Left forelimb (tissue), 1 donor: ENCODE measurements at places on chromosomes 11 and 22.

- DNase-seq = no peak
Measured at GRCh38 chr11:129210831-129211181, 18.7 kb upstream of the ARHGAP32 start.

DNA sequence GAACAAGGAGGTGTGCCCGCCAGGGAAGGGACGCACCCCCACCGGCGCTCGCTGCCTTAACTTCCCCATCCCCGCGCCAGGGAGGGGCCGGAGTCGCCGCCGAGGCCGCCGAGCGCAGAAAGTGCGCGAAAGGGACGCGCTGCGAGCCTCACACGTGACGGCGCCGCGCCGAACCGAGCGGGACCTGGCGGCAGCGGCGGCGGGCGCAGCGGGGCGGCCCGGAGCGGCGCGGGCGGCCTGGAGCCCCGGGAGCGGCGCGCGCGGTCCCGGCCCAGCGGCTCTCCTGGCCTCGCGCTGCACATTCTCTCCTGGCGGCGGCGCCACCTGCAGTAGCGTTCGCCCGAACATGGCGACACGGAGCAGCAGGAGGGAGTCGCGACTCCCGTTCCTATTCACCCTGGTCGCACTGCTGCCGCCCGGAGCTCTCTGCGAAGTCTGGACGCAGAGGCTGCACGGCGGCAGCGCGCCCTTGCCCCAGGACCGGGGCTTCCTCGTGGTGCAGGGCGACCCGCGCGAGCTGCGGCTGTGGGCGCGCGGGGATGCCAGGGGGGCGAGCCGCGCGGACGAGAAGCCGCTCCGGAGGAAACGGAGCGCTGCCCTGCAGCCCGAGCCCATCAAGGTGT, at the start of gene SORL1:
TSS of gene SORL1 (plus strand) at position 329 of the 623 bp plus-strand sequence. CDS start at position 347, 18 bp downstream.
- peak; percentile 81 for DNase-seq

- DNase-seq = no peak
Measured at GRCh38 chr11:44224867-44225501, 85.0 kb downstream of the ALX4 start.

DNA sequence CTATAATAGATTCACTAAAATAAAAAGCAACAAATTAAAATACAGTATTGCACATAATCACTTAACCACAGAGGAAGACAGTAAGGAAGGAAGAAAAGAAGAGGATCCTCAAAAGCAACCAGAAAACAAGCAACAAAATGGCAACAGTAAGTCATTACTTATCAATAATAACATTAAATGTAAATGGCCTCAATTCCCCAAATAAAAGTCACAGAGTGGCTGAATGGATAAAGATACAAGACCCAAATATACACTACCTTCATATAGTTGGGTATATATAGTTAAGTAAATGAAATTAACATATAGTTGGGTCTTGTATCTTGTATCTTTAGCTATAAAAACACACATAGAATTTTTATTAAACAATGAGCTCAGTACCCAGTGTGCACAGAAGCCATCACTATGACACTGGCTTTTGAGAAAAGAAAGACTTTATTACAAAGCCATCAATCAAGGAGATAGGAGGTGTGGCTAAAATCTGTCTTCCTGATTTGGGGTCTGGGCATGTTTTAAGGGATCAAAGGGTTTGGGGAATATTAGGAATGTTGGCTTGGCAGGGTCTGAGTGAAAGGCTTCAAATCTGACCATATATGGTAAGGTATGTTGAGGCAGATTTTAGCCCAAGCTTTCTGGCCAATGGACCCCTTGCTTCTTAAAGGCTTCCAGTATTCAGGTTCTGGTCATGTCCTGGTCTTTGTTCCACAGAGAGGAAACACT, 13.4 kb upstream of the GLYAT start:
- DNase-seq = no peak

DNA sequence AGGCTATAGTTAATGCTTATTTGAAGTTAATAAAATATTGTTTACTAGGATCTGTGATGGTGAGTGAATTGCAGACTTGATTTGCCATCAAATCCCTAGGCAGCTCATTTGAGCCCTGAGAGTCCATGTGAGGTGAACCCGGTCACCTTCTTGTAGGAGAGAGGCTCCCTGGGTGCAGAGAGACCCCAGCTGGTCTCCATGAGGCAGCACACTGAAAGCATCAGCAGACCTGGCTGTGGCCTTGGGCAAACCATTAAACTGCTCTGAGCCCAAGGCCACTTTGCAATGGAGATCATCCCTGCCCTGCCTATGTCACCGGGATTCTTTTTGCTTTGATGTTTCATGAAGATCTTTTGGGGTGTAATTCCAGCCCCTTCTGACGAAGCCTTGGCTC, 125.2 kb downstream of the MICAL2 start:
- DNase-seq = no peak

DNA sequence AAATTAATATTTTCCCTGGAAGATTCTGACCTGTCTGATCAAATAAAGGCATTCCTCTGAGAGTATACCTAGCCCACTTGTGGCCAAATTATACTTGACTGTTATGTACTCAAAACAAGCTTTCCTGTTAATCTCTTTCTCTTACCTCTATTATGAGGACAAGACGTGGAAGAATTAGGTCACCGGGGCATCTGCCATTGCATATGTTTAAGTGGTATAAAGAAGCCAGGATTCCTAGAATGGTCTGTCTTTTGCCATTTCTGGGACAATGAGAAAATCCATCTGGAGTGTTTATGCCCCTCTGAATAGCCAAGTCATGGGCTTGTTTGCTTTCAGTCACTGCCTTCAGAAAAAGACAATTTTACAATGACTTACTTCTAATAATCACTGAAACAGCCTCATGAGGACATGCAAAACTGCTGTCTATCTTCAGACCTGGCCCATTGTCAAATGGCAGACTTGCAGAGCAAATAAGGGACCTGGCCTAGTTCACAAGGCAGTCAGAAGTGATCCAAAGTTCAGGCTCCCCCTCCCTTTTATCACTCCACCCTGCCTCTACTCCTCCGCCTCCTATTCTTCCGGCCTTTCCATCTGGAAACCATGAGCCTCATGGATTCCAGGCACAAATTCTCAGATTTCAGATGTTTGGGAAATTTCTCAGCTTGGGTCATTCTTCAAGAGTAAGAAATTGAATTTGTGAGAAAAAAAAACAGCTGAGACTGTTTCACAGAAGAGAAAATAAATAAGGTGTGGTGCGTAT, 128.1 kb upstream of the LDLRAD3 start:
- DNase-seq = peak; percentile 72

- DNase-seq = no peak
Measured at GRCh38 chr11:67389477-67389876, 2.3 kb upstream of the RAD9A start.

GRCh38 chr11:63563201-63564055, at the start of gene PLAAT2:
Gene PLAAT2, minus strand, starts transcription at chr11:63563379. Its CDS starts 55 bp downstream, at chr11:63563324.
- DNase-seq = no peak

GRCh38 chr11:58576887-58577471, 1.3 kb upstream of the LPXN start:
- DNase-seq = no peak

GRCh38 chr22:44159221-44159620, 21.5 kb upstream of the PARVG start:
- DNase-seq = no peak

DNA sequence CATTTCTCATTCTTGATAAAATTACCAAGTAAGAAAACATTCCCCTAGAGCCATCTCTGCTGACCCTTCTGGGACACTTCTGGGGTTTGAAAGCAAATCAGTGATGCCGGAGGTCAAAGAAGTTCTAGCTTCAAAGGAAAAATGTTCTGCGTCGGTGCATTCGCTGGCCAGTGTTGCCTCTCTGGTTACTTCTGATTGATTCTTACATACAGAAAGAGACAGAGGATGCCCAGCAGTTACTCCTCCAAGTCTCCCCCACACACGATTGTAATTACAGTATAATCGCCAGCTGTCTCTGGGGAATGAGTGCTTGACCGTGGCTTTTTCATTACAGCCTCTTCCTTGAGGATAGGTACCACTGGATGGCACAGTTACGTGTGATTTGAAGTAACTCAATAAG, 150.9 kb downstream of the SNX19 start:
- no peak for DNase-seq

DNA sequence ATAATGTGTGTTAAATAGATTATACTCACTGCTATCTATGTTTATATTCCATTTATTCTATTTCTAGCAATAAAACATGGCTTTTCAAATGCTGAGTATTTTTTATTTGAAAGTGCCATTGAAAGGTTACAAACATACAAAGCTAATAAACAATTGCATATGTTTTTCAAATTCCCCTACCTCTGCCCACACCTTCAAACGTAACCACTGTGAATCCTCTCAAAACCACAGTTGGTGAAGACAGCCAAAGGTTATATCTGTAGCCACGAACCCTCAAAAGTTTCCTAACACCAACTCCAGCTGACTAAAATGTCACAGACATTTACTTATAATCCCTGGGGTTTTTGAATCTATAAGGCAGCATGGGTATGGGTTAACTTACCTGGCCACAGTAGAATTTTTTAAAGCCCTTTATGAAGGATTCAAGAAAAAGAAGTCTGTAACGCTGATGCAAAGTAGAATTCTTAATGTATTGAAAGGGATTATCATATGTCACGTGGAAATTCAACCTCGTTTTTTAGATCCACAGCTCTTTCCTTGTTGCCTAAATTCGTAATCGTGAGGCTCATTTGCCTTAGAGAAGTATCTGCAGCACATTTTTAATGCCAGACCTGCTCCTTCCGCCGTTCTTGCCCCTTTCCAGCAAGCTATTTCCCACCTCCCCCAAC, 122.5 kb upstream of the ZC3H12C start:
- no peak for DNase-seq

GRCh38 chr11:65654375-65655349, 8.1 kb downstream of the RELA start:
- peak; percentile 70 for DNase-seq

DNA sequence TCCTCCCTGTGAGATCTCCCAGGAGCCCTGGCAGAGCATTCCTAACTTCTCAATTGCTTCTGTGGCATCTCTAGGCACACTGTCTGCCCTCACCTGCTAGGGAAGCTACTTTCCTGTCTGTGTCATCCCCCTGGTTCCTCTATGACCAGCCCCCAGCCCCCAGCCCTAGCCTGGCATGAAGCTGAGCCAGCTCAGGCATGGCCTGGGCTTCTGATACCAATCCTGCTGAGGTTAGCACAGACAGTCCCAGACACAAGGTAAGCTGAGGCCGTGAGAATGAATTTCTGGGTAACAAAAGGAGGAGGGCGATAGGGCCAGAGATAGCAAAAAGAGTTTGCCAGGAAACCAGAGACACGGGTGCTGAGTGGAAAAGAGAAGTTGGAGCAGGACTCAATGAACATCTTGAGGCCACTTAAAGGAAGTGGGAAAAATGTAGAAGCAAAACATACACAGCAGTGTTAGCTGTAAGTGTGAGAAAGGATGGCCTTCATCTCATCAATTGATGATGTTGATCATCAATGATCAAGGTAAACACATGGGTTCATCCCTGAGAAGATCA, 87.6 kb upstream of the PICALM start:
- no peak for DNase-seq

GRCh38 chr11:69508974-69509373, 27.5 kb downstream of the LINC01488 start:
- DNase-seq = no peak

- no peak for DNase-seq
Measured at GRCh38 chr11:92789761-92790160, 179.7 kb upstream of the MTNR1B start.

GRCh38 chr11:6410695-6411430, 8.0 kb downstream of the APBB1 start:
- no peak for DNase-seq

GRCh38 chr11:12724301-12725054, 50.3 kb downstream of the TEAD1 start:
- no peak for DNase-seq

- DNase-seq = no peak
Measured at GRCh38 chr11:87304412-87304811, 266.7 kb downstream of the TMEM135 start.

DNA sequence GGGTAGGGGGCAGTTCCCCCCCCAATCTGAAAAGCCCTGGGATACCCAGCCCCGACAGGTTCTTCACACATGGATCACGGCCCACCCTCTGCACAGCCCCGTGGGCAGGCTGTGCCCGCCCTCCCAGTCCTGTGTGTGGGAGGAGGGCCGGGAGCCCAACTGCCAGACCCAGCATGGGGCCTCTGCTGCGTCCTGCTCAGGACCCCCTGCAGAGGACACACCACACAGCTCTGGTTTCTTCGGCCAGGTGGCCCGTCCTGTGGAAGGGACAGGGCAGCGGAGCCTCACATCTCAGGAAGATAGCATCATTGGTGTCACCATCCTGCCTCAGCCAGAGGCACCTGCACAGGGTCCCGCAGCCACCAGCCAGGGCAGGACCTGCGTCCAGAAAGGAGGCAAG, 396.0 kb downstream of the TBC1D22A start:
- DNase-seq = no peak

DNA sequence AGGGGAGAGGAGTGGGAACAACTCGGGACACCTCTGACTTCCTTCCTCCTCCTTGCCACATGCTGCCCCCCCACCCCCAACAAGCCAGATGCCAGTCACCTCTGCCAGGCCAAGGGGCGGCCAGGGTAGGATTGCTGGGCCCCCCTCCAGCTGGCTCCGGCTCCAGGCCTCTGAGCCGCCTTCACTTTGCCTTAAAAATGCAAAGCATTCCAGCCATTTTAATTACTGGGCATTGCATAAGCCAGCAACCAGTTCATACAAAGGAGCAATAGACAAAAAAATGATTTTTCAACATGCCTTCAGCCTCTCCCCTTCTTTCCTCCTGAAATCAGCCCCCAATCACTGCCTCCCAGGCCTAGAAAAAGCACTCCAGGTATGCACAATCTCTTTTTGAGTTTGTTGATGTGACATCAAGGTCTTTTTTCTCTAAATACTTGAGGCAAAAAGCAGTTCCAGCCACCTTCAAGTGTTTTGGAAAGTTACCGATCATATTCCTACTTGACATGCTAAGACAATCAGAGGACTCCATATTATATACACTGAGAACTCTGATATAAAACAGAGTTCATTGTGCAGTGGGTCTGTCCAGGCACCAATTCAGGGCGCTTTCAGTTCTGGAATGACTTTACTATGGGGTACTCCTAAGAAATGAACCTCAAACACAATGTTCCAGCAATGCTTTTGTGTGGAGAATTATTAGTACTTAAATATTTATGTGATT, 12.4 kb upstream of the TIMP3 start:
- DNase-seq = no peak

- DNase-seq = no peak
Measured at GRCh38 chr22:37505565-37505964, 13.7 kb downstream of the CARD10 start.
